Activated CD4-positive, alpha-beta T cell treated with anti-CD3 and anti-CD28 coated beads for 1 hour (primary cell): ENCODE measurements at places on chromosomes 4 and X.

GRCh38 chrX:15882704-15883539 lies 28.3 kb upstream of the AP1S2 start:
- no peak for DNase-seq

DNA sequence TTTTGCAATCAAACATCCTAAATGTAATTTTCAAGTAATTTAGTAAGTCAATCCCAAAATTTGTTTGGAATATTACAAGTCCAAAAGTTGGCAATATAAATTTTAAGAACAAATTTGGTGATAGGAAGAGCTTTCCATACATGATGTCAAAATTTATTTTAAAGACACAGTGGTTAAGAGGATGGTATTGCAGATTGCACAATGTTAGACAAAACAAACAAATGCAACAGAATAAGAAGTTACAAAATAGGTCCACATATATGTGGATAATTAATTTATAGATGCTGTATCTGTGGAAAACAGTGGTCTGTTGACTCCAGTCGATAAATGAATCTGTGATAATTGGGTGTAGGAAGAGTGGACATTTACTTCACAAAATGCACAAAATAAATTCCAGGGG lies 358.5 kb downstream of the PCDH7 start:
- no peak for DNase-seq

GRCh38 chr4:105451346-105451745 lies 22.5 kb downstream of the PPA2 start:
- DNase-seq, result no peak

DNA sequence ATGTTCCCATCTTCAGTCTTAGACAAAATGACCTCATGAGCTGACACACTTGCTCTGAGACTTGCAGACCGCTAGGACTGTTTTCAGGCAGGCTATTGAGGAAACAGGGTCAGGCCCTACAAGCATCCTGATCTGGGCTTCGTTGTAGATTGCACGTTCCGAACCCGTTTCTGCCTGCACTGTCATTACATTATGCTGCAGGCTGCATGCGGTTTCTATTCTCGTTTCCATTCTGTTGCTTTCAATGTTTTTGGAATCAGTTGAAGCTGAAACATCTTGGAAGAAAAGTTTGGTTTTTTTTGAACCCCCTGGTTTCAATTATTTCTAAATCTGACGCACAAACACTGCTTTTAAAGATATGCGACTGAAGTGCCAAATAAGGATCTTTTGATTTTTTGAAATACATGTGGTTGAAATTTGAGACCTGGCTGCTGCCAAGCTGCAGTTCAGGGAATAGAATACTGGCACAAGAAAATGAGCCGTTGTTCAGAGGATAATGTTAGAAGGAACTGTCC lies 716.1 kb upstream of the INTU start:
- DNase-seq, result no peak

DNA sequence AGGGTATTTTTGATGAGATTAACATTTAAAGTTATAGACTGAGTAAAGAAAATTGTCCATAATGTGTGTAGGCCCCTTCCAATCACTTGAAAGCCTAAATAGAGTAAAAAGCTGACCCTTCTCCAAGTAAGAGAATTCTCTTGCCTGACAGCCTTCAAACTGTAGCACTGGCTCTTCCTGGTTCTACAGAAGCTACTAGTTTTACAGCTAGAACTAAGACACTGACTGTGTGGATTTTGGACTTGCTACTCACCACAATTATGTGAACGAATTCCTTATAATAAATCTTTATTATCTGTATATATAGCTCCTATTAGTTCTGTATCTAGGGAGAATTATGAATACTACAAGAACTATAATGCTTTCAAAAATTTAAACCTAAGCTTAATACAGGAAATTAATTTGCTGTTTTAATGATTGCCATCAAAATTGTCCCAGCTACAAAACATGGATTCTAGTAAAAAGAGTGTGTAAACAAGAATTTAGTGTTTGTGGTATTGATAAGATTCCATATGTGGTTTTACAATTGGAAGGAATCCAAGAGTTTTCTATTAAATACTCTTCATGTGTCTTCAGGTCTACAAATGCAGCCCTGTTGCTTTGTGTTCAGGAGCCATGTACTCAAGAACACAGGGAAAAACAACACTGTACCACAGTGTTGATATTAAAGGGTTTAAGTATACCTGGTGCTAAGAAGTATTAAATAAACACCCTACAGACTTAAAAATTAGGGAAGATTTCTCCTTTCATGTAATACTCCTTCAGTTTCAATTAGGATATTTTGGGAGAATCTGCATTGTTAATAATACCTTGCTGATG lies 366.5 kb downstream of the CXXC4 start:
- no peak for DNase-seq

- DNase-seq, result no peak
Observed at GRCh38 chrX:48696909-48697727, 584 bp downstream of the SUV39H1 start.

DNA sequence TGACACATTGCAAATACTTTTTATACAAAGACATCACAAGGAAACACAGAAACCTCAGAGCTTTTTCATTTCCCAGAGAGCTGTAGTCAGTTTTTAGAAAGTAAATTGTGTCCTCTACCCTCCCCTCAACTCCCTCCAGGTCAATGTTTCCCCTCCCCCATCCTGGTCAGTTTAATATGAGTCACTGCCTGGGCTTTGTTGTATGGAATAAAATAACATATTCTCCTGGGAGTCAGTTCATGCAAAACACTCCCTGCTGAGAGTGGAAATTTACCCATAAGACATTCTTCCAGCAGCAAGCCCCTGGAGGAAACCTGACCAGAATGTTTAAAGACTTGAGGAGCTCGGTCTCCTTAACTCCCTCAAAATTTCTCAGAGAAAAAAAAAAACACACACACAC lies 270.1 kb upstream of the LDB2 start:
- no peak for DNase-seq

- DNase-seq, result no peak
Observed at GRCh38 chr4:128596115-128596514, 213.4 kb upstream of the JADE1 start.

GRCh38 chr4:56611501-56611900 lies 69.6 kb downstream of the HOPX start:
- DNase-seq, result no peak

- DNase-seq, result no peak
Observed at GRCh38 chr4:169079942-169080827, 70.1 kb upstream of the CBR4 start.

- DNase-seq, result no peak
Observed at GRCh38 chr4:5708449-5709206, at the start of gene EVC2. TSS of gene EVC2 (minus strand) at chr4:5708559. CDS start at chr4:5708513, 46 bp downstream.

- no peak for DNase-seq
Observed at GRCh38 chr4:66649236-66649635, 896.1 kb downstream of the CENPC start.

DNA sequence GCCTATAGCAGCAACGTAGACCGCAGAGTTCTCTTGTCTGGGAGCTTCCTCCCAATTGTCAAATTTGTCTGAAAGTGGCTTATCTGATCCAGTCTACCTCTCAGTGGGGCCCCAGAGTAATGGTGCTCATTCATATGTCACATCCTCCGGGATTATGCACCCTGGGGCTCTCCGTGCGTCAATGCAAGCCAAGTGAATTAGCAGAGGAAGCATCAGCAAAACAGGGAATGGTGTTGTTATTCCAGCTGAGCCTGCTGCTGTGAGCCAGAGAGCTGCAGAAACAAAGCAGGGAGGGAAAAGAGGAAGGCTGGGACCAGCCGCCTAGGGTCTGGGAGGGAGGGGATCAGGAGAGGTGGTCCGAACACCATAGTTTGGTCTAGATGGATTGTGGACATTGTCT lies 95.2 kb downstream of the CLNK start:
- DNase-seq, result no peak
